ENCODE measurements at places on chromosomes 12 and 14.

DNA sequence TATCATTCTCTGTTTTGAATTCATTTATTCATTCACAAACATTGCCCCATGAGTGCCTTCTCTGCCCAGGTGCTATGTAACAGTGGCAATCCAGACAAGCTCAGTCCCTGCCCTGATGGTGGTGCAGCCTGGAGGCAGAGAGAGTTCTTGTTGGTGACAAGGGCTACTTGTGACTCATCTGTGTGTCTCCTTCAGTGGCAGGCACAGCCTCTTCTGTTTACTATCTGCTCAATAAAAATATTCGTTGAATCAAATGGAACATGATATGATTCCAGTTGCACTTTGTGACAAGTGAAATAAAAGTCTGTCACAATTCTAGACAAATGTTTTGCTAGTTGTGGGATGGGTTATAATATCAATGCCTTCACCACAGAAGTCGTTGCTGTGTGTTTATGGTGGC lies 20.6 kb upstream of the CPM start:
- DNase-seq = no peak

DNA sequence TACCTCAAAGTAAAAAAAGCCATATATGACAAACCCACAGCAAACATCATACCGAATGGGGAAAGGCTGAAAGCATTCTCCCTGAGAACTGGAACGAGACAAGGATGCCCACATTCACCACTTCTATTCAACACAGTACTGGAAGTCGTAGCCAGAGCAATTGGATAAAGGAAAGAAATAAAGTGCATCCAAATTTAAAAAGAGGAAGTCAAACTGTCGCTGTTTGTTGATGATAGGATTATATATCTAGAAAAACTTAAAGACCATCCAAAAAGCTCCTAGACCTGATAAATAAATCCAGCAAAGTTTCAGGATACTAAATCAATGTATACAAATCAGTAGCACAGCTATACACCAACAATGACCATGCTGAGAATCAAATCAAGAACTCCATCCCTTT lies 5.2 kb downstream of the NDUFA12 start:
- DNase-seq = no peak

DNA sequence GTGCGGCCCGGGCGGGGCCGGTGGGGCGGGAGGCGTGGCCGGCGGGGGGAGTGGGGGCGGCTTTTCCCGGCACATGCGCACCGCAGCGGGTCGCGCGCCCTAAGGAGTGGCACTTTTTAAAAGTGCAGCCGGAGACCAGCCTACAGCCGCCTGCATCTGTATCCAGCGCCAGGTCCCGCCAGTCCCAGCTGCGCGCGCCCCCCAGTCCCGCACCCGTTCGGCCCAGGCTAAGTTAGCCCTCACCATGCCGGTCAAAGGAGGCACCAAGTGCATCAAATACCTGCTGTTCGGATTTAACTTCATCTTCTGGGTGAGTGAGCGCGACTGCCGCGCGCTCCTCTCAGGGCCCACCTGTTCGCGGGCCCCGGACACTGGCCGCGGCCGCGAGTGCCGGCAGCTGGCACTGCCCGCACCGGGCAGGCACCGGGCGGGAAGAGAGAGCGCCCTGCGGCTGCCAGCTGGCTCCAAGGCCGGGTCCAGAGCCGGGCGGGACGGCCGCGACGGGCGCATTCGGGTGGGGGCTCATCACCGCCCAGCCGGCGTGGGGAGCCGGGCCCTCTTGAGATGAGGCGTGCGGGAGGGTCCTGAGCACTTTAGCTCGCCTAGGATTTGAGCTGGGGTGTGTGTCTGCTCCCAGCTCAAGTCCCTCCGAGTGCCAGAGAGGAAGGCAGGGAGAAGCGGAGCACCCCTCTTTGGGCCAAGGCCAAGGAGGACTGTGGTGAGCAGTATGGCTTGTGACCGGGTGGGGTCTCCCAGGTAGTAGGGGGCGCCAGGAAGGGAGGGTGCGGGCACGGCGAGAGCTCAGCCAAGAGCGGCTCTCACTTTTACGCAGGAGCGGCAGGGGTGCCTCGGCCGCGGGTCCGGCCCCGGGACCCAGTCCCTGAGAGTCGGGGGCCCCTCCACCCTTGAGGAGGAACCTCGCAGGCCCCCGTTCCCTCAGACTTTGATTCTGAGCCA lies at the start of gene CD9:
Gene CD9 (plus strand): TSS at position 145 of the 957 bp plus-strand sequence. CDS start 100 bp downstream, at position 245.
- DNase-seq = no peak

GRCh38 chr12:132327336-132328171 lies 1.8 kb downstream of the GALNT9 start:
- peak; percentile 47 for DNase-seq

- DNase-seq = no peak
Measured at GRCh38 chr12:113931517-113931916, 34.6 kb downstream of the RBM19 start.

DNA sequence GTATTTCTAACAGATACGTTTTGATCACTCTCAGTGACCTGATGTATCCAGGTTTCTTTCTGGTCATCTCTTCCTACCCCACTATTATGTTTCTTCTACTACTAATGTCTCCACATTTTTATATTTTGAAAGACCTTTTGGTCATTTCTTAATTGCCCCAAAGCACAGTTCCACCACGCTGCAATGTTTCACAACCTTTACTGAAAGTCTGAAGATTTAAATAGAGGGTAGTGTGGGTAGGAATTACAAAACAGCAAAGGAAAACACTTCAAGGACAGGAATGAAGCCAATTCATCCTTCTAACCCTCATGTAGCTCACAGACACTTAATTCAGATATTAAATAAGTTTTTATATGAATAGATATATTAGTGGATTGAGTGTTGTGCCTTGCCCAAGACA lies 36.1 kb upstream of the SLC16A7 start:
- DNase-seq = no peak

DNA sequence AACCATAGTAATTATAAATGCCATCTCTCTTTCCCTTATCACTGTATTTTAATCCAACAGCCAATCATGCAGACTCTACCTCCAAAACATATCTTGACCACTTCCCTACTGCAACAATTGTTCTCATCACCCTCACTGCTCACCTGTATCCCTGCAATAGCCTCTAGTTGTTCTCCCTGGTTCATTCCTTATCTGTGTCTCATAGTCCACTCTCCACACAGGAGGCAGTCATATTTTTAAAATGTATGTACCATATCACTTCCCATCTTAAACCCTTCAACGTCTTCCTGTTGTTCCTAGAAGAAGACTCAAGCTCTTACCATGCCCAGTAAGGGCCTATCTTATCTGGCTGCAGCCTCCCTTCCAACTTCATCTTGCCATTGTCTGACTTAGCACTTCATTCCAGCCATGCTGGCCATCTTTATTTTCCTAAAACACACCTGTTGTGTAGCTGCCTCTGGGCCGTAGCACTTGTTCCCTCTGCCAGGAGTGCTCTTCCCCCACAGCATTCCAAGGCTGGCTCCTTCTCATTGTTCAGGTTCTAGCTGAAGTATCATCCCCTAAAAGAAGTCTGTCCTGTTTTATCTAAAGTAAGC lies 27.8 kb upstream of the BHLHE41 start:
- no peak for DNase-seq

DNA sequence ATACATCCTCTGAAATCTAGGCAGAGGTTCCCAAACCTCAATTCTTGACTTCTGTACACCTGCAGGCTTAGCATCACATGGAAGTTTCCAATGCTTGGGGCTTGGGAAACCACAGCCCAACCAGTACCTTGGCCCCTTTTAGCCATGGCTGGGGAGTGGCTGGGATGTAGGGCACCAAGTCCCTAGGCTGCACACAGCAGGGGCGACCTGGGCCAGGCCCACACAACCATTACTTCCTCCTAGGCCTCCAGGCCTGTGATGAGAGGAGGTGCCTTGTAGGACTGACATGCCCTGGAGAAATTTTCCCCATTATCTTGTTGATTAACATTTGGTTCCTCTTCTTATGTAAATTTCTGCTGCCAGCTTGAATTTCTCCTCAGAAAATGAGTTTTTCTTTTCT lies 1387.4 kb downstream of the FSCB start:
- DNase-seq = no peak

DNA sequence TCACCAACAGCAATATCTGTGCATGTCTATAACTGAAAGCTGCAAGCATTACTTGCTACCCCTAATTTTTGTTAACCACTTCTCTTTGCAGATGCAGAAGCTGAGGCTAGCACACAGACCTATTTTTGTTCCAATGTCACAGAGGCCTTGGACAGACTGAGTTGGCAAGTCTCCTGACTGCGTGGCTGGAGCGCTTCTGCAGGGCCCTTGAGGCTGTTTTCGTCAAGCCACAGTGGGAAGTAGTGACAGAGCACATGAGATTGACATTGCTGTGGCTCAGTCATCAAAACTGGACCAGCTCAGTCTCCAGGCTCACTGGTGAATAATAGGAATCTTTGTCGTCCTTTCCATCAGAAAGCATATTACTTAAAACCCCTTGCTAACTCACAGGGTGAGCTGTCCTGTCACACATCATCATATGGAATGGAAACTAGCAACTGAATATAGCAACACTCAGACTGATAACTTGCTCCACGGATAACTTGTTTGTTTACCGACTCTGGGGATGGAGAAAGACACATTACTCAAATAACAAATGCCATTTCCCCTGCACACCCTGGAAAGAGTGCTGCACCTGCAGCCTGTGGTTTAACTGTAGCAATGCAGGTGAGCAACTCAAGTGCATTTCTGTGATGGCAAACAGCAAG lies 43.6 kb upstream of the DDX11 start:
- DNase-seq = no peak

DNA sequence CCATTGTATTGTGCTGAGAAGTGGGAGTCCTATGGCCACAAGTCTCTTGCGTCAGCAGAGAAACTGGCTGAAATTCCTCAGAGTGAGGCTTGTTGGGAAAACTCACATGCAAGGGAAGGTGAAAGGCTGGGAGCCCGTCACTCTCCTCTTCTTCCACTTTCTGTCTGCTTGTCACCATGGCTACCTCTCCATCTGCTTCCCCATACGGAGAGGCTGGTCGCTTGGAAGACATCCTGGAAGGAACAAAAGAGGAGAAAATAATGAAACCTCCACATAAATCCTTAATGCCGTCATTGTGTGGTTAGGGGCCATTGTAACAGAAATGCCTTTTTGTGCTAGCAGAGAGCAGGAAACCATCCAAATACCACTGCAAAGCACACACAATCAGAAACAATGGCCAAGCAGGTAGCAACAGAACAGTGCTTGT lies 53.7 kb downstream of the SOX5 start:
- DNase-seq = no peak

DNA sequence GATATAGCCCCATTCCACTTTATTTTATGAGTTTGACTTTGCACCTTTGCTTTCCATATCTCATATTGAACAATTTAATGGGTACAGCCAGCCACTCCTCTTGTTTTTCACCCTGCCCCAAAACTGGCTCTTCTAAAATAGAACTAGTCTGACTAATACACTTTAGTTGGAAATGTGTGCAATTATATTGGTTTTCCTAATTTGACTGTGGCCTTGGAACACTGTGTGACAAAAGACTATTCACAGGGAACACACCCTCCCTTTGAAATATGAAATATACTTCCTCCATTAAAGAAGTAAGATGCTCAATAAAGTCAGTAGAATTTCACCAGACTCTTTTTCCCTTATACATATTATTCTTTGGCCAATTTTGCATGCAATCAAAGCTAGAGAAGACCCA lies 218.6 kb upstream of the DCN start:
- DNase-seq = no peak

DNA sequence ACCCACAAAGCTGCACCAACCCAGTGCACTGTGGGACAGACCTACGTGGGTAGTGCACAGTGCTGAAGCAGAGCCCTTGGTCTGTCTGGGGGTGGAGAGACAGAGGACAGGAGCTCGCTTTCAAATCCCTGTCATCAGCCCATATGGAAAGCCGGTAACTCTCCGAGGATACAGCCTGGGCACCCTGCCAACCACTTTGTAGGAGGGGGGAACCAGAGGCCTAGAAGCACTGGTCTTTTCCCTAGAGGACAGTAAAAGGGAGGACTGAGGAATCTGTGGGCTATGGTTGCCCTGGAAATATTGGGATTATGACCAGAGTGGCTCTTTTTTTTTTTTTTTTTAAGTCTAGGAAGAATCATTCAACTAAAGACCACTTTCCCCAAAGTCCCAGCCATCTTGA lies 74.3 kb downstream of the MAP3K9 start:
- DNase-seq = no peak

- no peak for DNase-seq
Measured at GRCh38 chr12:84789184-84789583, 123.4 kb downstream of the SLC6A15 start.

- no peak for DNase-seq
Measured at GRCh38 chr14:85010186-85010585, 519.8 kb upstream of the FLRT2 start.
